ENCODE measurements at places on chromosomes 5 and 9. TPM values are rescaled to one million over a fixed set of nuclear protein-coding genes. Genes with fewer than 3 reads are reported as not detected.

The FBP2 gene
- total RNA-seq: not detected

The CYLC2 gene
- total RNA-seq: not detected

The SLC6A18 gene
- not detected for total RNA-seq

The KLHL3 gene
- 13.7 TPM for total RNA-seq

The NR5A1 gene
- 0.54 TPM for total RNA-seq

The EPB41L4A gene
- total RNA-seq: under 0.01 TPM

The SEMA5A gene
- under 0.01 TPM for total RNA-seq

Data from hematopoietic multipotent progenitor cell (in vitro differentiated cells).